ENCODE measurements at places on chromosomes 7 and 10.

DNA sequence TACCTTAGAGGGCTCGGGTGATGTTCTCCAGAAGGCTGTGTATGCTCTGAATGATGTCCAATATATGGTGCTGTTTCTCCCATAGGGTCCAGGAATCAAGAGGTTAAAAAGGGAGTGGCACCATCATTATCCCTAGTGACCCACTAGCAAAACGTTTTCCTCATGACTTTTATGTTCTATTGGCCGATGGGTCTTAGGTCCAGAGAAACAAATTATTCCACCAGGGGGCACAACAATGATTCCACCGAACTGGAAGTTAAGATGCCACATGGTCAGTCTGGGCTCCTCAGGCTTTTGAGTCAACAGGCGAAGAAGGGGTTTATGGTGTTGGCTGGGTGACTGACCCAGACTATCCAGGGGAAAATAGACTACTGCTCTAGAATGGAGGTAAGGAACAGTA lies 256.1 kb downstream of the COBL start:
- DNase-seq = no peak

DNA sequence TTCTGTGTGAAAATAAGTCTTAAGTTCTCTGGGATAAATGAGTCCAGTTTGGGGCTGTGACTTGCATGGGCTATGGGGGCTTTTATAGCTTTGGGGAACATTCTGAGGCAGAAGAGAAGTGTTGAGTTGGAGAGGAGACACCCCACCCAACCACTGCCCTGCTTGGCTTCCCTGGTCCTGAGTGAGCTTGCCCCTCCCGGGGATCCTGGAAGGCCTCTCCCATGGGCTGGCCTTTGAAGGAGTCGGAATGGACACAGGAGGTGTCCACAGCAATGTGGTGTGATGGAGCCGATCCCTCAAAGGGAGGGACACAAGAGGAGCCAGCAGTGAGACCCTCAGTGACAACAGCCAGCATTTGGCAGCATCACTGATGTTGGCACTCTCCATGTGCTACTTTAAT lies 89.8 kb downstream of the GLRX3 start:
- DNase-seq = no peak

DNA sequence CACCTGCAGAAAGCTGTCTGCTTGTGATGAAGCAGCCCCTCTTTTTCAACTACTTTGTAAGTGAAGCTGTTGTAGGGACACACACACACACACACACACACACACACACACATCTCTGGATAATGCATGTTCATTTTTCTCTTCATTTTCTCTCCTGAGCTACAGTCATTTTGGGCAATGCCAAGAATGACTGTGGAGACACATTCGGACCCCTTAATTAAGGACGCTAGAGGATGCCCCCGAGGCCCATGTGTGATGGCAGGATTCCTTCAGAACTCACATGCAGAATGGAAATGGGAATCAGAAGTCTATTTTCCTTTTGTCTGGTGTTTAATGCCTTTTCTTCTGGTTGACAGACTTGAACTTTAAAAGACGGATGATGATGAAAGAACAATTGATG lies 56.6 kb downstream of the CLRN3 start:
- no peak for DNase-seq

DNA sequence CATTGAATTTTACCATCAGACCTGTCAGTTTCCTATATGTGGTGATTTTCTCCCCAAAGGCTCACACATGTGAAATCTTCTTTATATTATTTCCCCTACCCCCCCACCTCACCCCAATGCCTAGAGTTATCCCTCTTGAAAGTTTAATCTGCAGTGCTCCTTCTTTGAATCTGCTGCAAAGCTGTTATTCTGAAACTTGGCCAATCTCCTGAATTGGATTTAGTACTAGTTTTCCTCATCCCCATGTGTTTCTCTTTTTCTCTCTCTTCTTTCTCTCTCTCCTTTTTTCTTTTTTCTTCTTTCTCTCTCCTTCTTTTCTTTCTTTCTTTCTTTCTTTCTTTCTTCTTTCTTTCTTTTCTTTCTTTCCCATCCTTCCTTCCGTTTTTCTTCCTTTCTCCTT lies 886.2 kb downstream of the TYW1 start:
- no peak for DNase-seq

DNA sequence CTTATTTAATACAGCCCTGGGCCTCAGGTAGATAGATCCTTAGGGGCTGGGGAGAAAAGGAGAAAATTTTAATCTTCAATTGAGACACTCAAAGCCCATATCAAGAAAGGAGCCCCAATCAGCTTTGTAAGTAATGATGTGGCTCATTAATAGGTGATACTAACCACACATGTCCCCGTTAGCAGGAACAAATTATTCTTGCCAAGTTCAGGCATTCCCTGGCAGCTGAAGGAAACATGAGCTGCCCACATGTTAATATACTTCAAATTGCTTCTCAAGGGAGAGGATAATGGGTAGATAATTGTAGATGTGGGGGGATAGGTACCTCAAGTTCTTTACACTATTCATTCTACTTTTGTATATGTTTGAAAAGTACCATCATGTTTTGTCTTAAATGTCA lies 14.5 kb downstream of the IFIT5 start:
- no peak for DNase-seq

GRCh38 chr7:29170781-29171180 lies 23.8 kb upstream of the CHN2 start:
- no peak for DNase-seq

DNA sequence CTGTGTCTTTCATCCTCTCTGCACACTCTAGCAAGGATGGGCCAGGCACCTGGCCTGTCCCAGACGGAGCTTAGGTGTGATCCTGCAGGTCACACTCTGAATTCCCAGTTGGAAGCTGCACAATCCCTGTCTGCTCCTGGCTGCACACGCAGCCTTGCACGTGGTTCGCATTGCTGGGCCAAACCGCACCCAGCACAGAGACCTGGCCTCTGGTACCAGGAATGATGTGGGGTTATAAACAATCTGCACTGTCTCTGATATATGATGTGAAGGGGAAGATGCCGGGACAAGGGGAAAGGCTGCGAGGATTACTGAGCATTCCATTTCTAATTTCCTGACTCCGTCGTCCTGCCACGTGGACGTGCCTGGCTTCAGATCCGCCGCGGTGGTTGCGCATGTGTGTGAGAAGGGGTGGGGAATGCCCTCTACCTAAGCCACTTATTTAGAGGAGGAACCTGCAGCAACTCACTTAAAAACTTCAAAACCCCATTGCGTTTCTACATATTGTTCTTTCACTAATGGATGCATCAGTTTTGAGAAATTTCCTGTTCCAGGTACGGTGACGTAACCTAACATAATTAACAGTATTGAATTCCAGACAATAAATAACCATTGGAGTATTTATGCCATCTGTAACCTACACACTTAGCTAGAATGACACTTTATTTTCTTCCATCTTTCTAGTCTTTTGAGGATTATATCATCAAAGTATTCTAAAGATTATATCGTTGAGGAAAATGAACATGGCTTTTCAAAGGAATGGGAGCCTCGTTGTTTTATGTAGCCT lies 559.7 kb upstream of the MGMT start:
- no peak for DNase-seq

GRCh38 chr10:123132576-123133477 lies 2.9 kb upstream of the HMX3 start:
- peak; percentile 91 for DNase-seq

DNA sequence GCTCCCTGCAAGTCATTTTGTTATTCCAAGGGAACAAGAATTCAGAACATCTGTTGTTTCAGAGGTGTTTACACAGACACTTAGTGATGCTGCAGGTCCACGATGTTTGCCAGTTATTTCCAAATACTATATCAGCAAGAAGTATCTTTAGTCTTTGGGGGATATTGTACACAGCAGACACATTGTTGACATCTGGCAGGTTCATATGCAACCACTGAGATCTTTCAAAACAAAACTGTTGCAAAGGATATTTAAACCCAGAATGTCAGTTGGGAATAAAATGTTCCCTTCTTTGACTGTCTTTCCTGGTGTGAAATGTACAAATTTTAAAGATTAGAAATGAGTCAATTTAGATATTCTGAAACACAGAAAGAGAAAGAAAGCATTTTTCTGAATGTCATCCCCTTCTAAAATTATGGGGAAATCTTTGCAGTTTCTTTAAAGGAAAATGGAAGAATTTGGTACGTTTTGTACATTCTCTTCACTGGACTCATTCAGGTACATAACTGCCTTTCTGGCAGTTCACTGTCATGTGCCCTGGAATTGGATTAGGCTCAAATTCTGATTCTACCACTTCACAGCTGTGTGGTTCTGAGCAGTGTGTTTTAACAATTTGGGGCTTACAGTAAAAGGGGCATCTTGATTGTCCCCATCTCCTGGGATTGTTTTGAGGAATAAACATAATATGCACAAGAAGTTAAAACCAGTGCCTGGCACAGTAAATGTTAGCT lies 40.3 kb upstream of the CELF2 start:
- no peak for DNase-seq

DNA sequence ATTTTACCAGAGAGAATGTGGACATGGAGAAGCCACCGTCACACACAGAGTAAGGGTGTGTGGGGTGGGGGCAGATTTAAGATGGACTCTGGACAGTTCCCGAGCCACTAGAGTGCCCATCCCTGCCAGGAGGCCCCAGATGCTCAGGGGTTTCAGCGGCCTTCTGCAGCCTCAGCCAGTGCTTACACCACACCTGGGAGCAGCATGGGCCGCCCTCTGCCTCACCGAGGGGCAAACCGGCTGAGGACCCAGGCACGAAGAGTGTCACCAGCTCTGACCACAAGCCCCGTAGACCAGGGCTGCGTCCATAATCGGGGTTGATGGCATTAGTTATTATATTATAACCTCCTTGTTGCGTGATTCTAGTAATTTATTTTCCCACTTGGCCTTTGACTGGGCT lies 6.7 kb upstream of the MNX1 start:
- no peak for DNase-seq

DNA sequence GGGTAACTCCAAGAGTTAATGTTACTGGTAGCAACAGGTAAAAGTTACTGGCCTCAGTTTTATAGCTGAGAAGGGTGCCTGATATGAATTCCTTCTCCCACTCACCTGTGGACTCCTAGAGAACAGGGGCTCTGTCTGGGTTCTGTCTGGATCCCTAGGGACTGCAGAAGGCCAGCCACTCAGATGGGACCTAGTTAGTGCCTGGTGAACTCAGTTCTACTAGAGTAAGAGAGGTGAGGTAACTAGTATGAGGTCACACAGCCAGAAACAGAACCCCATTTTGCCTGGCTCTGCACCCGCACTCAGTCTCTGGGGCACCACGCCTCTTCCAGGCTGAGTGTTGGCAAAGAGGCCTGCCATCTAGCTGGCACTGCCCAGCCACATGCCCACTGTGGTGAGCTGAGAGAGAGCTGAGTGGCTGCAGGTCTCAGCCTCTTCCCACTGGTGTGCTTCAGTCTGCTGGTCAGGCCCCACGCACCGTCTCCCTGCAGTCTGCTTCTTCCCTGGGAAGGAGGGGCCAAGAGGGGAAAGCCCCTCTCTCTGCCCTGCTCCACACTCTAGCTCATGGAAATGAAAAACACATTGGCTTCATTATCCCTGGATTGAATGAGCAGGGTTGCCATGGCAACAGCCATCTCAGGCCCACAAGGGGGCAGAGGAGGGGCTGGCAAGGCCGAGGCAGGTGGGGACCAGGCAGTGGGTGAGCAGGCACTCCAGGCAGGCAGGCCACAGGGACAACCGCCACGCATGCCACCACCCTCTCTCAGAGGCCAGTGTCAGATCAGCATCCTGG lies 110.6 kb downstream of the ZMIZ1 start:
- no peak for DNase-seq

DNA sequence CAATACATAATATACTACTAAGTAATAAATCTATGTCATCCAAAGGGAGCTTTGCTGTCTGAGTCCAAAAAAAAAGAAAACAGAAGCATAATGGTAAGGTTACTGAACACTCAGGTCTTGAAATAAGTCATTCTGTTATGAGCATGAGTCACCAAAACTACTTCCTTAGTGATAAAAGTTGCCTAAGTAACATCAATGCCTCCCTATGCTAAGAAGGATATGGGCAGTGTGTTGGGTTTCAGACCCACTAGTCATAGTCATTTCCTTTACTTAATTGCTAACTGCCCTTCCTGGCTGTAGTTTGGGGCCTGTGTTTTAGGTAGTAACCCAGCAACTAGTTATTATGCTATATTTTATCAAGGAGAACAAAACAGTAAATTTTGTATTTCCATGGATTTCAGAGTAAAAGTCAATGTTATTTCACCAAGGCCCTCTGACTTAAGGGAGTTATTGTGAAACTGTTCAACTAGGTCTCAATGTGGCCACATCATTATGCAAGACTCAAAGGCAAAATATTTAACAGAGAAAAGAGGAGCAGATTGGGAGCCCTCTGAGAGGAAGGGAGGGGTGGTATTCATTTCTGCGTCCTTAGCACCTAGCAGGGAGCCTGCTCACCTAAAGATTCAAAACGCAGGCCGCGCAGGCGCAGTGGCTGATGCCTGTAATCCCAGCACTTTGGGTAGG lies 11.7 kb upstream of the VIM start:
- DNase-seq = peak; percentile 62

DNA sequence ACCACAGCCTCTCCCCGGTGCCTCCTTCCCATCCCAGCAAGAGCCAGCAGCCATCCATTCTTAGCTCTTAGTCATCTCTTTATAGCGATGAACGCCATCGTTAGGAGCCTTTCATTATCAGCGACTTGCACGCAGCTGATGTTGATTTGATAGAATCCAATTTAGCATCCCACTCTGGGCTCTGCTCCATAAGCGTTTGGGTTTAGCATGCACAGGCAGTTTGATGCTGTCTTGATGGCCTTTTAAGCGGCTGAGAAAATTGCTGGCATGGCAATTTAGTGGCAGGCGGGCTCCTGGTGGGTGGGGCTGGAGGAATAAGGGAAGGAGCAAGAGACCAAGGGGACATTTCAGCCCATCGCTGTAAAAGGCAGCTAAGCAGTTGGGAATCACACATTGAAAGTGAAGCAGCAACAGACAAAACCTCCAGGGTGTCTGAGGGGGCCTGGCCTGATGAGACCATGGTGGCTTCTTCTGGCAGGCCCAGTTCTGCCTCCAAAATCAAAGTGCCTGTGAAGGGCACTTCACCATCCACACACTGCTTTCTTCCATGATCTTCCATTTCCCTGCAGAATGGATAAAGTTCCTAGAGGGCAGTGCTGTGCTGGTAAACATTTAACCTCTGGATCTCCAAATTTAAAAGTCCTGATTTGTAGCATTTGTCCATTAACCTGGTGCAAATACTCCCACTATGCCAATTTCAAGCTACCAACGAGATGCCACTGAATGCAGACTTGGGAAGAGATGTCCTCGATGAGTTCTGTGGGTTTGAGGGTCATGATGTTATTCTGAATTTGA lies 107.8 kb upstream of the PLXNA4 start:
- DNase-seq = no peak

GRCh38 chr10:101133489-101134298 lies 2.6 kb downstream of the TLX1 start:
- no peak for DNase-seq

GRCh38 chr10:125149680-125150047 lies 10.7 kb downstream of the CTBP2 start:
- no peak for DNase-seq

All from GM03348 (cell line).